ENCODE measurements at places on chromosomes 5 and 9. TPM values are rescaled to one million over a fixed set of nuclear protein-coding genes. Genes with fewer than 3 reads are reported as not detected.

DNA sequence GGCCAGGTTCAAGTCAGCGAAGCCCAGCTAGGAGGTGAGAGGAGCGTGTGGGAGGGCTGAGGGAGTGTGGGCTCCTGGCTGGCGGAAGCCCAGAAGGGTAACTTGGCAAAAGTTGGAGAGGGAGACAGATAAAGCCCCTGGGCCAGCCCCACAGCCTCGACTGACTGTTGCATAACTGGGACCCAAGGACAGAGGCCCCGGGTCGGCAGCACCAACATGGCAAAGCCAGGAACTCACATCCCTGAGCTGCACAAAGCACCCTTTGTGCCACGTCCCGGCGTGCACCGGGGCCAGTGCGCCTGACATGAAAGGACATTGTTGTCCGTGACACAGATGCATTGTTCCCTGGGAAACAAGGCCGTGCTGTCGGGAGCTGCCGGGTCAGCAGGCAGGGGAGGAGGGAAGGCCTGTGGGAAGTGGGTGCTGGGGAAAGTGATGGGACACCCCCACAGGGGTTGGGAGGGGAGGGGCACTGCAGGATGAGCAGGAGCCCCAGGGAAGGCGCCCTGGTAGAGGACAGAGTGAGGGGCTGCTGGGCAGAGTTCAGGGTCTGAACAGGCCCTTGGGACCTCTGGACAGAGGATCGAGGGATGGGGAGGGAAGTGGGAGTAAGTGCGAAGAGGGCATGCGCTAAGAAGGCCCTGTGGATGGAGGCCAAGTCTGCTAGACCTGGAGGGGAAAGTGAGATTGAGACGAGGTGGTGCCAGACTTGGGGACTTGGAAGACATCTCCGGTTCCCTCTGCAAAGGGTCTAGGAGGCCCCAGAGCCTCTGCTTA, 13.0 kb upstream of the DPM2 start:
- DNase-seq, result peak; percentile 90

DNA sequence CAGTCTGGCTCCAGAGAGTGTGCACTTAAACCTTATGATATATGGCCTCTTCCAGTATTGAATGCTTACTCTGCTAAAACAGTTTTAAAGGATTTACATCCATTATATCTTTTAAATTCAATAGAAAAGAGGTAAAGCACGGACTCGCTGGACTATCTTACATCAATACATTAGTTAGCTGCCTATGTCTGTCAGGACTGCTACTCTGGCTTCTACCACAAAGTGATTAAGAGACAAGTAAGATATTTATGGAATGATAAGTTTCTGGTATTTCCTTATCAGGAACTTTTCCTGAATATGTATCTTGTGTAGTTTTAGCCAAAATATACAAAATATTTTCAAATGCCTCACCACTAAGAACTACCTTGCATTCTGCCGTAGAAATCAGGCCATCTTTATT, 295.1 kb downstream of the ISL1 start:
- no peak for DNase-seq

The CTXN3 gene
- not detected for total RNA-seq

The OTP gene
- not detected for total RNA-seq

DNA sequence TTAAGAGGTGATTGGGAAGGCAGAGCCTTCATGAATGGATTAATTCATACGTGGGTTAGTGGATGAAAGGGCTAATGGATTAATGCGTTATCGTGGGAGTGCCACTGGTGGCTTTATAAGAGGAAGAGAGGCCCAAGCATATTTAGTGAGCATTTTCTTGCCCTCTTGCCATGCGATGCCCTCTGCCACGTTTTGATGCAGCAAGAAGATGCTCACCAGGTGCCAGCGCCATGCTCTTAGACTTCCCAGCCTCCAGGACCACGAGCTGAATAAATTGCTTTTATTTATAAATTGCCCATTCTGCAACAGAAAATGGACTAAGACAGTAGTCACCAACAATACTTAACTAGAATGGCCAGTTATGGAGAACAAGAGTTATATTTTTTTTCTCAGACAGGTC, 24.2 kb downstream of the DAPK1 start:
- no peak for DNase-seq

DNA sequence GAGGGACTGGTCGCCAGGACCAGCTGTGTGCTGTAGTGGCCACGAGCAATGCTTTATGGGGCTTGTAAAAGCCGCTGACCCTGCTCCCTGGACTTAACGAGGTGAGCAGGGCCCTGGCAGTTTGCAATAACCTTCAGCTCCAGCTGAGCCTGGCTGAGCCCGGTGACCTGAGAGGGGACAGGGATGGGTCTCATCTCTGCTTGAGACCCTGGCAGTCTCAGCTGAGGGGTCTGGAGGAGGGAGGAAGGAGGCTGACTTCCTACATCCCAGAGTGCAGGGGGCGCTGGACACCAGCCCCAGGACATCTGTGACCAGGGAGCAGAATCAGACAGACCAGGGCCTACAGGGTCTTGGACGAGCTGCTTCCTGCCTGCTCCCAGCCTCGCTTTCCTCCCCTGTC, 277.5 kb upstream of the MVB12B start:
- DNase-seq, result no peak

DNA sequence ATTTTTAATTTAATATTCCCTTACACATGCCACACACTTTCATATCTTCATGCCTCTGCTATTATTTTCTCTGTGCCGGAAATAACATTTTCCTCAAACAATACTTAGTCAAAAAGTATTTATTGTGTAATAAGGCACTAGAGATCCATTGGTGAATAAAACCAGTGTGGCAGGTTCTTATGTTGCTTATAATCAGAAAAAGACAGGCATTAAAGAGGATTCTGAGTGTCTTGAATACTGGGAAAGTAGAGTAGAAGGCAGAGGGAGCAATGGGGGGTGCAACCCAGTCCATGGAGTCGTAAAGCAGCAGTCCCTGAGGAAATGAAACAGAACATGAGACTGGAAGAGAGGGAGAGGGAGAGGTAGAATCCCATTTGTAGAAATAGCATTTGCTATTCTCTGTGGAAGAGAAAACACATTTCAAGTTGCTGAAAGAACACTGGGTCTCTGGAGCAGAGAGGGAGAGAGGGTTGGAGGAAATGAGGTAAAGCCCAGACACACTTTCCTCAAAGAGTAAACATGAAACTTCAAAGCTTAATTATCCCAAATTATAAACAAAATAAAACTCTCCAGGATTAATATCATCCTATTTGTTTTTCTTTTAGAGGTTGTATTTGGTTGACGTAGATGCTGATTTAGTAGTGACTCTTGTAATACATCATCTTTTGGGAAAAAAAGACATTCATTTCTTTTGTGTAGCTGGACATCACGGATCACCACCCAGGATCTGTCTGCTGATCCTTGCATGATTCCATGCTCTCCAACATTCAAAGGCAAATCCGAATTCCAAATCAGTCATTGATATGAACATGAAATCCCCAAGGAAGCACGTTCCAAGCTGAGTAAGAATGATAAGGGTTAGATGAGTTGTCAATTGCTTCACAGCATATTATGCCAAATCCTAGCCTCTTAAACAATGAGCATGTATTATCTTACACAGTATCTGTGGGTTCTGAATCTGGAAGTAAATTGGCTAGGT, 37.4 kb upstream of the GRAMD2B start:
- no peak for DNase-seq

DNA sequence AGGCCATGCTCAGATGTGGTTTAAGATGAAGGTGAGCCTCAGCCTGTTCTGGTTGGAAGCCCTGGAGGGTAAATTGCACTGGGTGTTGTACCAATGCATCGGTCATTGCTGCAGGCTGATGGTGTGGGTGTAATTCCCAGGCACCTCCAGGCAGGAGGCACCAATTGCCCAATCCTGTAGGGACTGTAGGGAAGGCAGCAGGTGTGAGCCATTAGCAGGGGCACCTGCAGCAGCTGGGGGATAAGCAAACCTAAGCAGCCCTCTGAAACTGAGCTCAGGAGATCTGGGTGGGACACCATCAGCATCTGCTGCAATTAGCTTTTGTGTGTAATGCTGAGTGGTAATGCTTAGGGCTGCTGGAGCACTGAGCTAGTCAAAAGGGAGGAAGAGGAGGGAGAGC, 190.1 kb upstream of the TBC1D2 start:
- no peak for DNase-seq

The IRX4 gene
- not detected for total RNA-seq

All from stomach (tissue), 19 donors.